ENCODE measurements at places on chromosomes 1 and 21.

- no peak for DNase-seq
Measured at GRCh38 chr1:11421443-11421842, 57.5 kb upstream of the DISP3 start.

- DNase-seq: peak; percentile 39
Measured at GRCh38 chr1:228735871-228736586, 750 bp downstream of the RHOU start.

DNA sequence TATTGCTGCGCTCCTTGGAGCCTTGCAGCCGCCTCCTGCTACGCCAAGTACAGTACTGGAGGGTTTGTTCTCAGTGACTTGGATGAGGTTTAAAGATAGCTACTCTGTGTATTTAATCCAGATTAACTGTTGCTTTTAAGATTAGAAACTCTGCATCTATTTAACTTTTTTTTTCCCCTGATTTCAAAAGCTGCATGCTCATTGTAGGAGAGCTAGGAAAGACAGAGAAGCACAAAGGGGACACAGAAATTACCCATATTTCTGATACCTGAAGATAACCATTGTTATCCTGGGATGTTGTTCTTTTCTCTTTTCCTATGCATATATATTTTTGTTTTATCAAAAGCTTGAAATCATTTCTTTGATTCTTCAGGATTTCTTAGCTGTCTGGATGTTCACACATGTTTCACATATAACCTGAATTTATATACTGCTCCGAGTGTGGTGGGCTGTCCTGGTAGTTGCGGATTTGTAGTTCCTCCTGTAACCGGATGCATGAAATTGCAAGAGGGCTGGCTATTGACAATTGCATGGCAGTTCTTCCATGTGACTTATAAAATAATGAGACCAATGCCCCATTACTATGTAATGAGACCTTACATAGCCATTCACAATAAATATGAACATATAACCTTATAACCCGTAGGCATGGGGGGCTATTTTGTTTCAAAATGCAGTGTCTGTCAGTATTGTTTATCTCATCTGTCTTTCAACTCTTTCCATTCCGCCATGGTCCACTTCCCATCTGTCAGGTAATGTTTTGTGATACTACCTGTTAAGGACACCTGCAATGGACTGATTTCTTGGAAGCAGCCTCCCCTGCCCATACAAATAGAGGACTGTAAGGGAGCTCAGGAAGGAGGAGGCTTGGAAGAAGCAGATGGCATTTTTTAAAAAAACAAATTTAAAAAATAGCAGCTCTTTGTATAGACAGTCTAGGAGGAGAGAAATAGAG, 1.4 kb downstream of the RAVER2 start:
- no peak for DNase-seq

DNA sequence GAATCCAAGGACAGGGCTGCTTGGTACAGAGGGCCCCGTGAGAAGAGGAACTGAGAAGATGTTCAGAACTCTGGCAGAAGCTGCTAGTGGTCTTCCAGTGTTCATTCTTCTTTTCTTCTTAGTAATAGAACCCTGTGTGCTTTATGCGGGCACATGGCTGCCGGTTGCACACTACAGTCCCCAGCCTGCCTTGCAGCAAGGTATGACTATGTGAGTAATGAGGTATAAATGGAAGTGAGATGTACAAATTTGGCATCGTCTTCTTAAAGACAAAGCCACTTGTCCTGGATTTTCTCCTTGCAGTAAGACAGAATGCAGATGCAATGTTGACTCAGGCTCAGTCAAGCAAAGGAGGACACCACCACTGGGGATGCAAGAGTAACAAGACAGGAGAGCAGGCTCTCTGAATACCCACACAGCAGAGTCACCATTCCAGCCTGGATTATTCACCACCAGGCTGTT, 15.0 kb upstream of the ATP1B1 start:
- DNase-seq: peak; percentile 25

DNA sequence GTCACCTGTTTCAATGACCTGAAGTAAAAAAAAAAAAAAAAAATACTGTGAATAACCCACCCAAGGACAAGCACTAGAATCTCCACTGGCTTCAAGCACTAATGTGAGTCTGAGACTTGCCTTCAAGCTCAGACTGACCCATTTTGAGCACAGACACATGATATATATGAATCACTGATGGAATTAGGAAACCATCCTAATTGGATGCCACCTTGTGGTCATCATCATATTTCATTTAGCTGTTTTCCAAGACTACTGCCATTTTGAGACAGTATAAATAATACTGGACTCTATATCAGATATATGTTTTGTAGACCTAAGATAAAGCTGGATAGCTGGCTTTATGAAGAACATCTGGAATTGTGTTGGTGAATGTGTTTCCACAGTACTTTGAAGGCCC, 1232.0 kb downstream of the KCNT2 start:
- DNase-seq: peak; percentile 4

GRCh38 chr1:3217181-3217641, 148.2 kb downstream of the PRDM16 start:
- no peak for DNase-seq

GRCh38 chr1:71593523-71593922, 512.7 kb upstream of the ZRANB2 start:
- no peak for DNase-seq

- DNase-seq: peak; percentile 36
Measured at GRCh38 chr1:177872308-177872900, 97.5 kb downstream of the SEC16B start.

DNA sequence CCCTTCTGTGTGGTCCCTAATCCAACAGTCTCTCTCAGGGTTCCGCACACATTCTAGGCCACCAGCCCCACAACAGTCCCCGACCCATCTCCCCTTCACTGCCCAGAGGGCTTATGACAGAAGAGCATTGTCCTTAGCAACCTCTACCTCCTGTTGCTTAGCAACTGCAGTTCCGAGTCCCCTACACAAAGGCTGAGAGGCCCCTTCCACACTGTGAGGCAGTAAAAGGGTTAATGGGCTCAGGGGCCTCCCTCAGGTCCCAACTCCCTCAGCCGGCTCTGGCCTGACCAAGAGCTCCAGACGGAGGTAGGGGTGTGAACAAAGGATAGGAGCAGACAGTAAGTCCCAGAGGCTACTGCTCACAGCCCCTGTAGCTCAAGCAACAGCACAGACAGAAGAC, 4.3 kb downstream of the IGSF9 start:
- no peak for DNase-seq

DNA sequence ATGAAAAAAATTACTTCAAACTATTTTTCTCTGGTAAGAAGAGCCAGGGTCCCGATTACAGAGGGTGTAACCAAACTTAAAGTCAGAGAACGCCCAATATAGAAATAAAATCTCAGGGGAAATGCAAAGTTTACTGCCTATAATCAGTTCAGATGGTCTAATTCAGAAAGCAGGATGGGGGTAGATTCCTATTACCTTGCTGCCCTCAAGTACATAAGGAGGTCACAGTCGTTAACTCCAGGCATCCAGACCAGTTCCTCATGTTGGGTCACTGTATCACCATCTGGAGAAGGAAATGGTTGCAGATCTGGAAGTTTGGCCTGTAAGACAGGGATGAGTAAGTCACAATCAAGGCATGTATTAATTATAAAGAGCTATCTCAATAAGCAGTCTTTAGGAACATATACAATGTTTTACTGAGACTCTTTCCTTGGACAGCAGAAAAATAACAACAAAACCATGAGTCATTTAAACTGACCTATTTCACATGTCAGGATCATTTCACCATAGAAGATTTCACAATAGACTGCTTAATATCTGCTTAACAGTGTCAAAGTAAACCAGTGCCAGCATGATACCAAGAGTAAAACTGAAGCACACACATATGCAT, 179.4 kb downstream of the SLC45A1 start:
- peak; percentile 91 for DNase-seq

DNA sequence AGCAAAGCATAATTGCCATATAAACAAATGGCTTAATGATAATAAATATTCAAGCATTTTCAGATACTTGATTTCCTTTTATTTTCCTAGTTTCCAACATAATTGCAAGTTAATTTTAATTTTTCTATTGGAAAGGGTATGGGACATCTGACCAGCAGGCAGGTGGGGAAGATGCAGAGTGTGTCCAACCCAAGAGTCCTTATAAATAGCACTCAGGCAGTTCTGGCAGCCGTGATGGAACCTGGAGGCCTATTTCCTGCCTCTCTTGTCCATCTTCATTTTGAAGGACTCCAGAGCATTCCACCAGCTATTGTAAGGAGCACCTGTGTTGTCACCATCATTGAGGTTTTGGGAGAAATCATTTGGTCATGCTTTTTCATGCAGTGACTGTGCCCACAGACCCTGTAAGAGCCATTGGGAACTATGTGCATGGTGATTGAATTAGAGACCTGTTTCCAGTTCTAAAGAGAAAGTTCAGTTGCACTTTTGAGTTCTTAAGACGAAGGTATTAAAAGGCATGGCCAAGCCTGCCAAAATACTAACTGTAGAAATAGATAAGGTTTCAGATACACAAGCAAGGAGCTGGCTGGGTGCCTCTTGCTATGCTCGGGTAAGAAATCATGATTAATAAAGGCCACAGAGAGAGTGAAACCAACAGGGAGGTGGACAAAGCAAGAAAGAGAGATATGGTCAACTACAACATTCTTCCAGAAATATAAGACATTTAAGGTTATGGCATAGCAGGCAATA, 92.3 kb downstream of the SPATA46 start:
- peak; percentile 35 for DNase-seq

GRCh38 chr1:213171711-213172110, 120.7 kb downstream of the RPS6KC1 start:
- no peak for DNase-seq

- DNase-seq: no peak
Measured at GRCh38 chr1:119026956-119027355, 38.8 kb upstream of the TBX15 start.
